Memory B cell (primary cell): ENCODE measurements at places on chromosomes 1 and 21.

DNA sequence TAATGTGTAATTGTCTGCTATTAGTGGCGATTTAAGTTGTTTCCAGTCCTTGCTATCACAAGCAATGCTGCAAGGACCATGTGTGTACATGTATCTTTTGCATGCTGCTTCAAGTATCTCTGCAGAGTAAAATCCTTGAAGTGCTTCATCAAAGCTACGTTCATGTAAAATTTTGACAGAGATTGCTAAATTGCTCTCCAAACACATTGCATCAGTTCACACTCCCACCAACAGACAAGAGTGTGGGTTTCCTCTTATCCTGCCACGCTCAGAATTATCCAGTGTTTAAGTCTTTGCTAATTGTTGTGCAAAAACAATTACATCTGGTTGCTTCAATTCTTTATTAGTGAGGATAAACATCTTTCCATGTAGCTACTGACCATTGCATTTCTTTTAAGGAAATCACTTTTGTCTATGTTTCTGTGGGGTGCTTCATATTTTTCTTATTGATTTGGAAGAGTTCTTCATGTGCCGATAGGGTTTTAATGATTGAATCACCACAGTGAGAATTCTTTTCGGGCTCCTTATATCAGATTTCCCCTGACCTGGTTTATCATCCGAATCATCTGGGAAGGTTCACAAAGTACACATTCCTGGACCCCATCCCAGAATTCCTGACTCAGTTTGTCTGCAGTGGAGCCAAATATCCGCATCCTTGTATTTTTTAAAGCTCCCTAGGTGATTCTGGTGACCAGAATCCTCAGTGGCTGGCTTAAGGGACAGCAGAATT, 56.3 kb upstream of the GALNT2 start:
- H3K27ac ChIP-seq, result no peak overlapping the region
- no peak overlapping the region for H3K4me3 ChIP-seq
- H3K4me1 ChIP-seq, result no peaks in the 10 kb centered on the region
- no peaks in the 10 kb centered on the region for H3K36me3 ChIP-seq

GRCh38 chr1:245650441-245650960, 495.7 kb downstream of the KIF26B start:
- no peak overlapping the region for H3K27ac ChIP-seq
- DNase-seq, result no peak
- H3K27me3 ChIP-seq, result peaks cover 4% of the 10 kb centered on the region
- H3K36me3 ChIP-seq, result no peaks in the 10 kb centered on the region

DNA sequence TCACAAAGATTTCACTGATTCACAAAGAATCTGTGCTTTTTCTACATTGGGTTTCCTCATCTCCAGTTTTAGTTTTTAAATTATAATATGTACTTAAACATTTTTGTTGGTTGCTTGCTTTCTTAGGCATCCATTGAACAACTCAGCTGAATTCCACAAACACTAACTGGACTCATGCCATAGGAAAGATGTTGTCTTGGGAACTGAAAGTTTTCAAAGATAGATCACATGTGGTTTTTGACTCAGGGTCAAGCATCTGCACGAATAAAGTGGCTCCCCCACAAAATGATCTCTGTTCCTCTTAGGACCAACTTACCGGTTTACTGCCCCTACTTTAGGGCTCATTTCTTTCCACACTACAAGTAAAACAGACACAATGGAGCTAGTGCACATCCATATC, 3.1 kb upstream of the KRTAP21-1 start:
- DNase-seq, result no peak
- H3K4me1 ChIP-seq, result no peaks in the 10 kb centered on the region
- no peak overlapping the region for H3K4me3 ChIP-seq
- H3K27me3 ChIP-seq, result no peaks in the 10 kb centered on the region
- H3K27ac ChIP-seq, result no peak overlapping the region

DNA sequence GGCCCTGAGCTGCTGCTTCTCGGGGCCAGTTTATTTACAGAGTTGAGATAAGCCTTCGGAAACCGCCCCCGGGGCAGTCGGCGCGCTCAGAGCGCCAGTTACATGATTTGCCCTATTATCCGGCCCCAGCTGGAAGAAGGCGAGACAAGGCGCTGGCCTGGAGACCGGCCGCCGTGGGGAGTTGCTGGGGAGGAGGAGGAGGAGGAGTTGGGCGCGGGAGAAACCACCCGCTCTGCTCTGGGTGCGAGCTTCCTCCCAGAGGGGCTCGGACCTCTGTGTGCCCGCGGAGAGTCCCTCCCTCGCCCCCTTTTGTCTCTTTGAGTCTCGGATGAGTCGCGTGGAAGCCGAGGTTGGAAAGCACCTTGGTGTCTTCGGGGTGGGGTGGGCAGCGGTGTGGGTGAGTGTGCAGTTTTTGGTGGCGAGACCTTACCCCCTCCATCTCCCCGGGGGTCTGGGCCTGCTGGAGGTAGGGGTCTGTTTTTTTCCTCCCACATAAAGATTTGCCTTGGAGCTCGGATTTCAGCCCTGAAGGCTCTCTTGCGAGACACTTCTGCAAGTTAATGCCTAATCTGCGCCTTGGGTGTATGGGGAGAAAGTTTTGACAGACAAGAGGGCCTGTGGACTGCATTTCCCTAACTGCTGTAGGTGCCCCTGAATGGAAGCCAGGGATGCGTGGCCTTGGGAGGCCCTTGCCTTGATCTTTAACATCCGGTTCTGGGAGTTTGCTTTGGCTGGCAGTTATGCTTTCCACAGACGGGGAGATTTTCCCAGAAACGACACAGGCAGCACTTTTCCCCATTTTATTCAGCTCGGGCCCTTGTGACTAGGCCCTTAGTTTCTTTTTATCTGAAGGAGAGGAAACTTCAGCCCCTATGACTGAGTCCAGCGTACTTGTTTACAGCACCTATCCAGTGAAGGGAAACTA, 80.0 kb downstream of the NDUFS5 start:
- peak; percentile 33 for DNase-seq
- peaks cover 37% of the 10 kb centered on the region for H3K4me1 ChIP-seq
- H3K27ac ChIP-seq, result peak overlapping the region; percentile 71
- H3K4me3 ChIP-seq, result peak overlapping the region; percentile 95

- no peak for DNase-seq
- no peak overlapping the region for H3K27ac ChIP-seq
- H3K4me1 ChIP-seq, result peaks cover 3% of the 10 kb centered on the region
- H3K36me3 ChIP-seq, result peaks cover 1% of the 10 kb centered on the region
Observed at GRCh38 chr1:113153116-113153803, 80.3 kb downstream of the LRIG2 start.

DNA sequence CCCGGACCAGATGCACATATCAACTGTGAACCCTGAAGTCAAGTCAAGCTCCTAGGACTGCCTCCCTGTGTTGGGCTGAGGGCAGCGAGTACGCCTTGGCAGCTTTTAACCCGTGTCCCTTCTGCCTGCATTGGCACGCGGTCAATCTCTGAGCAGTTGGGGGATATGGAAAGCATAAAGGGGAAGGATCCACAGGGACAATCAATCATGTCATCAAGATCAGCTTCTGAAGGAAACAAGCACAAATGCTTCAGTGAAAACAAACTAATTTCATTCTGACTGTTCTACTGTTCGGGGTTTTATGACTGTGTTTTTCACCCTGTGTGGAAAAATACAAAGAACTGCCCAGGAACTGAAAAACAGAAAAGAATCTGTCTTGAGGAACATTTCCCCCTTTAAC, 106.2 kb downstream of the RUNX1 start:
- no peak for DNase-seq
- no peak overlapping the region for H3K4me3 ChIP-seq
- no peak overlapping the region for H3K27ac ChIP-seq
- peaks cover 10% of the 10 kb centered on the region for H3K36me3 ChIP-seq

DNA sequence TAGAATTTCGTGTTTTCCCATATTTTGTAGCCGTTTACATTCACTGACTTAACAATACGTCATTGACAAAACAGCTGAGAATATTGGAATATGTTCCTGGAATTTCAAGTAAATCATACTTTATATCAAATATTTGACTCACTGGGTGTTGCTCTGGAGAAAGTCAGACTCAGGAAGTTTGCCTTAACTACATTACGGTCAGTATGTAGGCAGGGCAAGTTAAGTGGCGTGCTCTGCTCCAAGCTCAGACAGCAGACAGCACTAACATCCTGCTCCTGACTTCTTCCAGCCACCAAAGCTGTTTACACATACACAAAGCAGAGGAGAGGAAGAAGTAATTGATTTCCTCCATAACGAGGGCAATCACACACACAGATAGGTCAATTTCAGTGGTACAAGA, 414.6 kb downstream of the LRRIQ3 start:
- H3K4me3 ChIP-seq, result no peak overlapping the region
- no peaks in the 10 kb centered on the region for H3K27me3 ChIP-seq
- no peaks in the 10 kb centered on the region for H3K36me3 ChIP-seq

GRCh38 chr1:105830571-105831146, 1225.8 kb upstream of the PRMT6 start:
- no peak for DNase-seq
- H3K4me3 ChIP-seq, result no peak overlapping the region
- peaks cover 13% of the 10 kb centered on the region for H3K4me1 ChIP-seq

DNA sequence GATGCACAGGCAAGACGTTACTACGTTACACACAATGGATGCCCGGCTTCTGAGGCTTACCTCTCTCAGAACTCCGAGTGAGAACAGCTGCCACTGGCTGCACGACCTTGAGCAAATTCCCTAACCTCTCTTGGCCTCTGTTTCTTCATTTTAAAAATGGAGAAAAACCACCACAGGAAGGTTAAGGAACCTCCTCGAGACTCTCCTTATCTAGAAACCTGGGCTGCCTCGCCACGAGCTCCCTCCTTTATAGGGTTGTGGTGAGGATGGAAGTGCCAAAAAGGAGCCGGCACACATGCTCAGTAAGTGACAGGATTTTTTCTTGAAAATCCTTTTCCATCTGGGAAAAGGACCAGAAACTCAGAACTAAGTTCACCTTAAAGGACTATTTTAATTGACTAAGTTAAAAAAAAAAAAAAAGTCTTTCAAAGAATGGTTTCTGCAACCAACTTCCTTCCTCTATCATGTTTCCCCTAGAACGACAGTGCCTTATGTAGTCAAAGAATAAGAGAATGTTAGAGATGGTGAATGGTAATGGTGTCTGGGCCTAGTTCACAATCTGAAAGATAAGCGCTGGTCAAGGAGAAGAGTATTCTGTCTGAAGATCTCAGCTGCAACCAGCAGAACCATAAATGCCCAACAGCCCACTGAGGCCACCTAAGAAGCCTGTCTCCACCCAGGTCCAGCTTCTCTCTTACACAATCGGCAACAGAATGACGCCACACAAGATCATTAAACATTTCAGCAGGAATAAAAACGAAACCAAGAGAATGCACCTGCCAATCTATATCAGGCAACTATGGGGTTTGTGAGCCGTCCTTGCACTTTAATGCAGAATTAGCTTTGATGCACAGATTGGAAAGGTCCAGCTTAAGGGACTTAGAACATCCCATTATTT, 64.9 kb downstream of the SLC45A1 start:
- peak overlapping the region; percentile 65 for H3K4me3 ChIP-seq
- H3K36me3 ChIP-seq, result peaks cover 12% of the 10 kb centered on the region
- H3K27ac ChIP-seq, result peak overlapping the region; percentile 89
- peaks cover 47% of the 10 kb centered on the region for H3K4me1 ChIP-seq

DNA sequence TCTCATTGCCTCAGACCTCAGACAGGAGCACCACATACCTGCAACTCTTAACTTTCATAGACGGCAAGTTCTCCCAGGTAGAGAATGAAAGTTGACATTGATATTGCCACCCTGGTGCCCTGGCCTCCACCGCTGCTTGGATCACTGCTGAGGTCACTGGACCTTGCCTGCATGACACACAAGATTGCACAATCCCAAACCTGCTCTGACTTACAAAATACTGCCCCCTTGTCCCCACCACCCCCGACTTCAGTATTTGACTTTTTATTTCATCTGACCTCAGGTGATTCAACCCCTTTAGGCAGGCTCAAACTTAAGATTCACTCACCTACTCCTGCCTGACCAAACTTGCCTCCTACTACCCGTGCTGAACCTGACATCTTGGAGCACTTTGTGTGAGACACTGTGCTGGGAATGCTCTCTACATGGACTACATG, 43.1 kb upstream of the S1PR1 start:
- H3K27me3 ChIP-seq, result no peaks in the 10 kb centered on the region
- peaks cover 12% of the 10 kb centered on the region for H3K4me1 ChIP-seq
- no peak for DNase-seq
- H3K27ac ChIP-seq, result no peak overlapping the region

DNA sequence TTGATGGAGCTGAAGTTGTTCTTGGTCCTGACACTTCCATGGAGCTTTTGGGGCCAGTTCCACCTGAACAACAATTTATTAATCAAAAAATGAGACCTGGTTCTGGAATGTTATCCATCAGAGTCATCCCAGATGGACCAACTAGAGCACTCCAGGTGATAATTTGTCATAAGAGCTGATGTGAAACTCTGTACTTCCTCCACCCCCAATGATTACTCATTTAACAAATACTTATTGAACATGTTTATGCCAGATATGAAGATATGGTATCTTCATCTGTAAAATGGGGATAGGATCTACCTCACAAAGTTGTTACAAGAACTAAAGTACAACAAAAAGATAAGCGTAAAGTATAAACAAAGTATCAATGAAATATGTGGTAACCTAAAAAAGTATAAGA, 153.2 kb downstream of the VPS13D start:
- DNase-seq, result no peak
- H3K4me3 ChIP-seq, result no peak overlapping the region
- no peak overlapping the region for H3K27ac ChIP-seq
- peaks cover 5% of the 10 kb centered on the region for H3K4me1 ChIP-seq

- peaks cover 32% of the 10 kb centered on the region for H3K4me1 ChIP-seq
- no peaks in the 10 kb centered on the region for H3K27me3 ChIP-seq
- peak overlapping the region; percentile 97 for H3K27ac ChIP-seq
- DNase-seq, result no peak
- H3K4me3 ChIP-seq, result peak overlapping the region; percentile 89
- peaks cover 3% of the 10 kb centered on the region for H3K36me3 ChIP-seq
Observed at GRCh38 chr1:205775717-205776056, 405 bp upstream of the RAB29 start.

- H3K27ac ChIP-seq, result no peak overlapping the region
- H3K27me3 ChIP-seq, result peaks cover 3% of the 10 kb centered on the region
- H3K36me3 ChIP-seq, result no peaks in the 10 kb centered on the region
Observed at GRCh38 chr1:168488138-168488537, 55.7 kb downstream of the XCL2 start.

GRCh38 chr1:156110252-156110651, 4.3 kb upstream of the LMNA start:
- peaks cover 19% of the 10 kb centered on the region for H3K4me1 ChIP-seq
- H3K27me3 ChIP-seq, result peaks cover 5% of the 10 kb centered on the region
- no peak for DNase-seq
- peak overlapping the region; percentile 74 for H3K27ac ChIP-seq
- H3K36me3 ChIP-seq, result no peaks in the 10 kb centered on the region

- no peaks in the 10 kb centered on the region for H3K4me1 ChIP-seq
- no peak overlapping the region for H3K27ac ChIP-seq
- no peak overlapping the region for H3K4me3 ChIP-seq
- no peak for DNase-seq
Observed at GRCh38 chr1:198113342-198113750, 43.5 kb upstream of the NEK7 start.

DNA sequence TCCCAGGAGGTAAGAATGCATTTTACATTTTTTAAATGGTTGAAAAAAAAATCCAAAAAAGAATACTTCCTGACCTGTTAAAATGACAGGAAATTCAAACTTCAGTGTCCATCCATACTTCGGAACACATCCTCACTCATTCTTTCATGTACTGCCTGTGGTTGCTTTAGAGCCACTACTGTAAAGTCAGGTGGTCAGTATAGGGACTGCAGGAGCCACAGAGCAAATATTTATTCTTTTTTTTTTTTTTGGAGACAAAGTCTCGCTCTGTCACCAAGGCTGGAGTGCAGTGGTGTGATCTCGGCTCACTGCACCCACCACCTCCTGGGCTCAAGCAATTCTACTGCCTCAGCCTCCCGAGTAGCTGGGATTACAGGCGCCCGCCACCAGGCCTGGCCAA, 124.7 kb downstream of the CLIC6 start:
- no peak for DNase-seq
- H3K4me3 ChIP-seq, result no peak overlapping the region
- peaks cover 40% of the 10 kb centered on the region for H3K36me3 ChIP-seq
- no peak overlapping the region for H3K27ac ChIP-seq
- H3K4me1 ChIP-seq, result no peaks in the 10 kb centered on the region
